ENCODE measurements at places on chromosomes 16 and 17. TPM values are rescaled to one million over a fixed set of nuclear protein-coding genes. Genes with fewer than 3 reads are reported as not detected.
A peak's percentile ranks its signal among the peaks of the same experiment; 100 is the strongest.

Gene C16orf82
- not detected for total RNA-seq

Gene STUB1
- total RNA-seq, result 84.2 TPM

Gene KLHL10
- total RNA-seq, result not detected

- no peaks in the 10 kb centered on the region for H3K36me3 ChIP-seq
- no peak overlapping the region for H3K27ac ChIP-seq
- H3K4me3 ChIP-seq, result no peak overlapping the region
- H3K4me1 ChIP-seq, result no peaks in the 10 kb centered on the region
- DNase-seq, result no peak
These were observed 129.8 kb downstream of the NTN1 start for GRCh38 chr17:9151091-9151490.

DNA sequence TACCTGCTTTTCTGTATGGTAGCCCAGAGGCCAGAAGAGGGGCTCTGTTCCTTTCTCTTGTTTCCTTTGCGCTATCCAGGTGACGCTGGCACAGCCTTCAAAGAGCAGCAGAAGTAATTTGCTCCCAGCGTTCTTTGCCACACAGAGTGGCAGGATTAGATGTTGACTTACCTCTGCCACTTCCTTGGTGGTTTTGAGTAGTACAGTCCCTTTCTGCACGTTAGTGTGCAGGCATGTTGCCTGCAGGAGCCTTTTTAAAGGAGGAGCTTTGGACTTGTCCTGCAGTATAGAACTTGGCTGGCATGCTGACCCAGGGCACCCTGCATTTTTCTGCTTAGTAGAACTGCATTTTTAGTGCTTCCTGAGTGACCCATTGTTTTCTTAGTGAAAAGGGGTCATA, at the start of gene ABCC11:
ABCC11 (minus strand) TSS at position 229 of the 400 bp plus-strand sequence. CDS start 15,618 bp downstream, outside the sequence.
- peak within 1 kb of the TSS; percentile 58 for H3K27ac ChIP-seq
- H3K4me1 ChIP-seq, result peaks cover 42% of the 10 kb centered on the region
- H3K36me3 ChIP-seq, result peaks cover 2% of the 10 kb centered on the region
- H3K27me3 ChIP-seq, result no peaks in the 10 kb centered on the region
- DNase-seq, result no peak

- no peak overlapping the region for H3K4me3 ChIP-seq
- no peak for DNase-seq
- H3K27ac ChIP-seq, result no peak overlapping the region
- H3K27me3 ChIP-seq, result no peaks in the 10 kb centered on the region
These were observed 20.4 kb downstream of the CARHSP1 start for GRCh38 chr16:8848231-8848938.

GRCh38 chr16:14372471-14372870, 257.6 kb downstream of the PARN start:
- H3K36me3 ChIP-seq, result no peaks in the 10 kb centered on the region
- no peaks in the 10 kb centered on the region for H3K4me1 ChIP-seq
- H3K4me3 ChIP-seq, result no peak overlapping the region
- no peaks in the 10 kb centered on the region for H3K27me3 ChIP-seq
- no peak for DNase-seq
- H3K27ac ChIP-seq, result no peak overlapping the region

DNA sequence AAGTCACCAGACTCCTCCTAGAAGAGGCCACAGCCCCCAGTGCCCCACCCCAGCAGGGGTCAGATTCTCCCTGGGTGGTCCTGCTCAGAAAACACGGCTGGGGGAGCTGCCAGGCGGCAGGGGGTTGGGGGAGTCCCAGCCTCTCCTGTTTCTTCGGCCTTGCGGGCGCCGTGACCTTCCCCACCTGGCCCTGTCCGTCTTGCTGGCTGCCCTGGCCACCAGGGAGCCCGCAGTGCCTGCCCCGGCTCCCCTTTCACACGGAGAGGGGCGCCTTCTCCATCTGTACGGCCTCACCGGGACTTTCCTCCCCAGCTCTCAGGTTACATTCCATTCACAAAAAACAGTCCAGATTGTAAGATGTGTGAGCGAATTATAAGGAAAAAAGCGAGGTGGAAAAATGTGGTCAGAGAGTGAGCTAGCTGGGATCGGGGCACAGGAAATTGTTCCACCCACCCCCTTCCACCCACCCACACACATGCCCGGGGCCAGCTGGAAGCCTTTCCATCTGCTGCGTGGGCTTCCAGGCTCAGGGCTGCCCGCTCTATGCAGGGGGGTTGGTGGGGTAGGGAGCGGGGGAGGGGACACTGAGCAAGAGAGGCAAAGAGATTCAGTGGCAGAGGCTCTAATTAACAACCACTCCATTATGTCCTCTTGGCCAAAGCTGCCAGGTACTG, 14.6 kb upstream of the CIBAR2 start:
- DNase-seq, result no peak
- no peaks in the 10 kb centered on the region for H3K27me3 ChIP-seq
- H3K36me3 ChIP-seq, result no peaks in the 10 kb centered on the region
- H3K4me3 ChIP-seq, result no peak overlapping the region
- no peak overlapping the region for H3K27ac ChIP-seq
